ENCODE measurements at places on chromosomes 6 and 20.

- no peak for DNase-seq
These were observed 328.2 kb downstream of the SYNE1 start for GRCh38 chr6:152309006-152309405.

DNA sequence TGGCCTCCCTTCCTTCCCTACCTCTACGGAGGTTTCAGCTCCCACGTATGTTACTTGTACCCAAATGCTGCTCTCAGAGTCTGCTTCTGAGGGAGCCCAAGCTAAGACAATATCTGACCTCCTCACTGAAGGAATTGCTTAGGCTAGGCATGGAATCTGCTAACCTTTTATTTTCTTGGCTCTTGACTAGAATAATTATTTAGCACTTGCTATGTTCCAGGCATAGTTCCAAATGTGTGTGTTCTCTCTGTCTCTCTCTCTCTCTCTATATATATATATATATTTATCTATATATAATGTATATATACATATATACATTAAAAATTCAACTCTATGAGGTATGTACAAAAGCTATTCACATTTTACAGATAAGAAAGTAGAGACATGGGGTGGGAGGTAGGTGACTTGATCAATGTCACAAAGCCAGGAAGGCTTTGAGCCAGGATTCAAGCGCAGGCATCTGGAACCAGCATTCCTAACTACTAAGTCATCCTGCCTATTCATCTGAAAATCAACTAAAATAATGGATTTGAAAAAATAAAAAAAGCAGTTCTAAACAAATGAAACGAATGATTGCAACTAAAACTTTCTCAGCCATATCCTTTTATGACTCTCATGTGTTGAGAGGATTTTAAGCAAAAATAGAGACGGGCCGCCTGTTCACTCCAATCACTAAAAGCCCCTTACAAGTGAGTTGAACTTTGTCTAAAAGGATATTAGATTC is 189.7 kb upstream of the JAG1 start:
- no peak for DNase-seq

DNA sequence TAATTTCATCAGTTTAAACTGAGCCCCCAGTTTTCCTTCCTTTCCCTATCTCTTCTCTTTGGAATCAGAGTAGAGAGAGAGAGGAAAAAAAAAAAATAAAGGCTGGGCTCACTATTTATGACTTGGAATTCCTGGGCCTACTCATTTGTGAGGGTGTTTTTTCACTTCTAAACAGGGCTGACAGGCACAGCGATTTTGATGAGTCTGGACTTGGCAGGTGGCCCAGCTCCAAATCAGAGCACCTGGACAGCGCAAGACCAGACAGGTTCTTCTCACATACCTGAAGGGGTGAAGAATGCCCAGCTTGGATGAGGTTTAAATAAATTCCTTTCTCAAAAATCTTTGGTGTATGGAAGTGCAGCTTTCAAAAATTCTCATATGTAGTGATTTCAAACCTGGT is 122.2 kb downstream of the KIF13A start:
- DNase-seq: no peak

DNA sequence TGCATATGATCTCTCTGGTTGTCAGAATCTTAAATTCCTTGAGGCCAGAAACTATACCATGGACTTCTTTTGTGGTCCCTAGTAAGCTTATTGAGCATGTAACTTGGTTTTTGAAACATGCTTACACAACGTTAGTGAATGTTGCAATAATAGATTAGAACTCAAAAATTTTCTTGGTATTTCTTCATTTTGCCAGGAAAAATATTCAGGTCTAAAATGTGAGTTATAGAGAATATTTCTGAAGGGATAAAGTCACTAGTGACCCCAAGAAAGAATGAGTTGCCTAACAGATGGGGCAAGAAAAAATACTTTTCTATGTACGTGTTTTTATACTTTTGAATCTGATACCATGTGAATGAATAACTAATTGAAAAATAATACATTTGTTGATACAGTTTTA is 195.4 kb downstream of the TFAP2A start:
- no peak for DNase-seq

DNA sequence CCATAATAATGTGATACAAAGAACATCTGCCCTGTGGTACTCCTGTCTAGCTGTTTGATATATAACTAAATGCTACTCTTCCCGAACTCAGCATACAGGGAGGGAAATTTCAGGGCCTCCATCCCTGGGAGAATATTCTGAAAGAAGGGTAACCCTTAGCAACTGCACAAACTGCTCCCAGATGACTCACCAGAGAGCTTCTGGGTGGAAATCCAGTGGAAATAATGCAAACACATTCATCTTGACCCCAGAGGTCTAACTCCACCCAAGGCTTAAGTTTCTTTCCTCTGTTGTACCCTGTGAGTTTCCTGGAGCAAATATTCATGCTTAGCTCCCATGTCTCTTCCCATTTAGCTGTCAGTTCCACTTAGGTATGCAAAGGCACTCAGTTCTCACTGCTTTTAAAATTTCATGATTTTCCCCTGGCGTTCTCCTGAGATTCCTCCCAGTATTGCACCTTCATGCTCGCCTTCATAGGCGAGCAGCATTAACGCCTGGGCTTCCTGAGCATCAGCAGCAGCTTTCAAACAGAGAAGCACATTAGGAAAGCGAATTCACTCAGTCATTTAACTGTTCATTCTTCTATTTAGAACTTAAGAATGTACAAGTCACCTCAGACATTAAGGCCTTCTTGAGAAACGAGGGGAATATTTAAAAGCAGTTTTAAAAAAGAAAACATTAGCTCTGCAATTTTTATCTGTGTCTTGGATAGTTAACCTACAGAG is 43.8 kb upstream of the LAMA4 start:
- no peak for DNase-seq

DNA sequence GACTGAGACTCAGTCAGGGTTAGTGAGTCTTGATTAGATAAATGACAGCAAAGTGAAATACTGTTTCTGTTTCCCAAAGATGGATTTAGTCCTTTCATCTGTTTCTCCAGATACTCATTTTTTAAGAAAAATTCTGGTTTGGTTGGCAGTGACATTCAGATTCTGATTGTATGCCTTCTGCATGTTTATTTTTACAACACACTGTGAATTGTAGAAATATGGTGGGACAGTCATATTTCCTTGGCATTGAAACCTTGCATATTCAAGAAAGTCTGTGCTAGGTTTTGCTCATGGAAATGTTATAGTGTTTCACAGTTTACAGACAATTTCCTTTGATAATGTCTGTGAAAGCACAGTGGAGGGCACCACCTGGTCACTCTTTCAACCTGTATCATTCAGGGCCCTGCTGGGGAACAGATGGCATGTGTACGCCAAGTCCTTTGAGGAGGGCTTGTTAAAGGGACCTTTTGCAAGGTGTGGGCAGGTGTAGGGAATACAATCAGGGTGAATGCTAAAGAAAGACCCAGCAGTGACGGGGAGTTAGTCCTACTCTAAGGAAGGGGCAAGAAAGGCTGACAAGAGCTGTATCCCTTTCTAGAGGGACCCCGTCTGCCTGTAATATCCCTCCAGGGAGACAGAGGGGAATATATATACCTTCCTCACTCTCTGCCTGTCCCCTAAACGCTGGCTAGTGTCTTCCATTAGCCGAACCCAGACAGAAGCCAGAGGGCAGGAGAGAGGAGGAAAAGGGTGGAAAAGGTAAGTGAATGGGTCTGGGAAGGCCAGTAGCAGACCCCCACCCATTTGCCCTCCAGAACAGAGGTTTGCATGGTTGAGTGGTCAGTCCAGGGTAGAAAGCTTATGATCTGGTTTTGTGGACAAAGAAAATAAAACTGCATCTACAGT is 10.2 kb downstream of the PLCB4 start:
- no peak for DNase-seq

DNA sequence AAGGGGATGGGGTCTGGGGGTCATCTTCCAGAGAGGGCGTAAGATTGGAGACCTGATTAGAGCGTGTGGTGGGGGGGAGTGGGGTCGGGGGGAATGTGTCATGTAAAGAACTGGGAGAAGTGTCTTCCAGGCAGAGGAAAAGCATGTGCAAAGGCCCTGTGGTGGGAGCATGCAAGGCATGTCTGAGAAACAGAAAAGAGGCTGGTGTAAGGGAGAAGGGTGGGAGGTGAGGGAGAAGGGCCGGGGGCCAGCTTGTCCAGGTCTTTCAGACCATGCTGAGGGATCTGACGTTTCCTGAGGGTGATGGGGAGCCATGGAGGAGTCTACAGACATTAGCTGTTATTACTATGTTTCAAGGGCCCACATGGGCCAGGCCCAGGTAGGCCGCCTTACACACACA is 30.4 kb upstream of the FKBP1A start:
- no peak for DNase-seq

DNA sequence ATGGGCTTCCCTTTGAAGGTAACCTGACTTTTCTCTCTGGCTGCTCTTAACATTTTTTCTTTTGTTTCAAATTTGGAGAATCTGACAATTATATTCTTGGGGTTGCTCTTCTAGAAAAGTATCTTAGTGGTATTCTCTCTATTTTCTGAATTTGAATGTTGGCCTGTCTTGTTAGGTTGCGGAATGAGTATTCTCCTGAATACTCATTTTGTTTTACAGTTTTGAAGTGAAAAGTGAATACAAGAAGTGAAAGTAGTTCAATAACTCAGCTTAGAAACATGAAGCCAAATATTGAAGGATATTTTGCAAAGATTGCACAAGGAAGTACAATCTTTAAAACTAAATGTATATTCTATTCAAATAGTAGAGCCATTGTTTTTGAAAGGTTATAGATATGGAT is 120.2 kb upstream of the MAP3K4 start:
- DNase-seq: no peak

- no peak for DNase-seq
These were observed 131.3 kb downstream of the CEBPB start for GRCh38 chr20:50321797-50322480.

GRCh38 chr6:53939830-53940229 is 145.0 kb downstream of the LRRC1 start:
- DNase-seq: no peak

- DNase-seq: no peak
These were observed 9.9 kb downstream of the LAMA5 start for GRCh38 chr20:62357187-62357667.

DNA sequence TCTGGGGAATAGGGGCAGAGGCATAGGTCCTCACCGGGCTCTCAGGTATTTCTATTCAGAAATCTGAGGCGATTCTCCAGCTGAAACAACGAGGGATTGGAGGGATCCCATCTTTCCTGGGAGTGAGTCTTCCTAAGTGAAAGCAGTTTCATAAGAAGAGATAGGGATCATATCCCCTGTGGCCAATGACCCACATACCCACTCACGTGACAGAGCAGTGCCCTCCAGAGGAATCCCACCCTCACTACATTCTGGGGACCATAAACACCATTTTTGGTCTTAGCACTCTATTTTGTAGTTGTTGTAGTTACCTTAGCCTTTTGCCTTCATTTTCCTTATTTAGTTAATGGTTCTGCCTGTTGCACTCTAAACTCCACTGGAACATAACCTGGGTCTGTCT is 121.1 kb downstream of the GPR63 start:
- no peak for DNase-seq

GRCh38 chr6:5556011-5556410 is 294.7 kb downstream of the FARS2 start:
- DNase-seq: no peak

DNA sequence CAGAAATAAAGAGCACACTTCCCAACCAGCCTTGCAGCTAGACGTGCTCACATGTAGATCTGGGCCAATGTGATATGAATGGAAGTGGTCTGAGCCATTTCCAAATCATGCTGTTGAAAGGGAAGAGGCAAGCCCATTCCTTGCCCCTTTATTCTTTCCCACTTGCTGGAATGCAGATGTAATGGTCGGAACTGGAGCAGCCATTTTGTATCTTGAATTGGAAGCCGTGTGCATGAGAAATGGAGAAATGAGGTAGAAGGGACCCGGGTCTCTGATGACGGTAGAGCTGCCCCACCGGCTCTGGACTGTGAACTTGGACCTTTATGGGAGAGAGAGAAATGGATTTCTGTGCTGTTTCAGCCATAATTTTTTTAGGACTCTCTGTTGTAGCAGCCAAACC is 54.8 kb upstream of the STX16 start:
- DNase-seq: no peak

DNA sequence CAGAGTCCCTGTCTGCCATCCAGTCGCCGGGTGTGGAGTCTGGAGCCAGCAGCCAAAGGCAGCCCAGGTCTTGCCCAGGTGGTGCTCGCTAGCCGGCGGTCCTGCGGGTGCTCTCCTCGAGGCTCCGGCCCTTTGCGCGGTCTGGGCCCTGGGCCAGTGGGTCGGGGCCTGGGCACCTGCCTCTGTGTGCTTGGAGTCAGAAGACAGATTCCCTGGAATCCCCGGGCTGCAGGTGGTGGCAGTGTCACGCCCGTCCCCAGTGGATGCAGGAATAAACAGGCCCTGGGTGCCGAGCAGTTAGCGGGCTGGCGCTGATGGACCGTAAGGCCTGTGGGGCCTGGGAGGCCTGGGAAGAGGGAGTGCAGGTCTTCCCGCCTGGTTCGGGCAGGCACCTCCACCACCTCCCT is 5.3 kb downstream of the SS18L1 start:
- DNase-seq: no peak

GRCh38 chr6:39088331-39088730 is 26.7 kb downstream of the SAYSD1 start:
- no peak for DNase-seq

DNA sequence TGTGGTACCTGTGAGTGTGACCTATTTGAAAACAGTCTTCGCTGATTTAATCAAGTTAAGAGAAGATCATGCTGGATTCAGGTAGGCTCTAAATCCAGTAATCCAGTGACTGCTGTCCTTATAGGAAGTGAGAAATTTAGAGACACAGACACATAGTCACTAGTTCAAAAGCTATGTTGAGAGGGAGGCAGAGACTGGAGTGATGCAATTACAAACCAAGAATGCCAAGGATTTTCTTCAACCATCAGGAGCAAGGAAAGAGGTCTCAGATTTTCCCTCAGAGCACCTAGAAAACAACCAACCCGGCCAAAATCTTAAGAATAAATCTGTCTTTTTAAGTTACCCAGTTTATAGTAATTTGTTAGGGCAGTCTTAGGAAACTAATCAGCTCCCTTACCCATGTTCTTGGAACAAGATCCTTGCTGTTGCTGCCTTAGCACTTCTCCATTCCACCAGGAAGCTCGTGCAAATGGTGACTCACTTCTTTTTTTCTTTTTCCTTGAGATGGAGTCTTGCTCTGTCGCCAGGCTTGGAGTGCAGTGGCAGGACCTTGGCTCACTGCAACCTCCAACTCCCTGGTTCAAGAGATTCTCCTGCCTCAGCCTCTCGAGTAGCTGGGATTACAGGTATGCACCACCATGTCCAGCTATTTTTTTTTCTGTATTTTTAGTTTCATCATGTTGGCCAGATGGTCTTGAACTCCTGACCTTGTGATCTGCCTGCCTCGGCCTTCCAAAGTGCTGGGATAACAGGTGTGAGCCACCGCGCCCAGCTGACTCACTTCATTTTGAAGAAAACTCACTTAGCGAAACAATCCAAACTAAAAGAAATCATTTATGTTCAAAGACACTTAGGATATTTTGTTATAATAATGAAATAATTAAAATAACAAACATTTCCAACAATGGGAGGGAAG is 34.4 kb upstream of the ZNF184 start:
- DNase-seq: no peak

Measured in stimulated activated CD4-positive, alpha-beta T cell treated with anti-CD3 and anti-CD28 coated beads, Interleukin-4, amount 100 ng/mL, for 1 hour (primary cell).